ENCODE measurements at places on chromosomes 3 and 15.

GRCh38 chr3:183826448-183827250 is 1.3 kb upstream of the MAP6D1 start:
- no peak for DNase-seq

- DNase-seq = no peak
Observed at GRCh38 chr15:99424978-99425656, 140.7 kb upstream of the MEF2A start.

DNA sequence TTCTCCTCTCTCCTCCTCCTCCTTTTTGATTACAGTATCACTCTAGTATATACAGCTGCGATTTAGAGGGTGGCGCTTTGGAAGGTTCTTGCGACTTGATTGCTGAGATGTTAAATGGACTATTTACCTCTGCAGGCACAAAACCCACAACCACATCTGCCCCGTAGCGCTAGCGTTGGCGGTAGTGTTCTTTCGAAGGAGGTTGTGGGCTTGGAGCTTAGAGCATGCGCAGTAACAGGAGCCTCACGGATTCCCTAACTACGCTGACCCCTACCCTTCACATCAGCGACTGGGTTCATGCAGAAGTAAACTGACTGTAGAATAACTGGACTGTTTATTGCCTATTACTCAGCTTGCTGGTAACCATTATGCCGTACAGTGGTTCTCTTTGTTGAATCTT is 58.0 kb downstream of the CGGBP1 start:
- no peak for DNase-seq

GRCh38 chr3:150412561-150413231 is 4.6 kb downstream of the TSC22D2 start:
- DNase-seq = no peak

- DNase-seq = no peak
Observed at GRCh38 chr3:32764481-32764880, 53.3 kb upstream of the TRIM71 start.

GRCh38 chr3:141485641-141486495 is 959 bp upstream of the RASA2 start:
- no peak for DNase-seq

All from cortex of kidney (tissue), 1 donor.